ENCODE measurements at places on chromosomes 13 and 19. TPM values are rescaled to one million over a fixed set of nuclear protein-coding genes. Genes with fewer than 3 reads are reported as not detected.

DNA sequence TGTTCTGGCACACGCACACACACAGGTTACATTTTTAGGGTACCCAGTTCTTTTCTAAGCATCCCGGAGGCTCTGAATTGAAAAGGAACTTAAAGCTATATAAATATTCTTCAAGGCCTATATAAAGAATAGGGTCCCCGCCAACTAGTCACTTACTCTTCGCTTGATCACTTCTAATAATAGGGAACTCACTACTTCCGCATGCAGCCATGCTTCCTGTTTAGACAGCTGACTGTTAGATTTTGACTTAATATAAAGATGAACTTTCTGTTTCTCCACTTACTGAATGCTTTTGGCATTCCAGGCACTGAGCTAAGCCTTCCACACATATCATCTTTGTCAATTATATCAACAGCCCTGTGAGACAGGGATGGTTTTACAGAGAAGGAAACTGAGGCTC is 259.6 kb downstream of the TSHZ3 start:
- H3K4me3 ChIP-seq: no peak overlapping the region
- no peaks in the 10 kb centered on the region for H3K4me1 ChIP-seq
- H3K27ac ChIP-seq: no peak overlapping the region
- no peak for DNase-seq
- no peaks in the 10 kb centered on the region for H3K27me3 ChIP-seq
- H3K36me3 ChIP-seq: no peaks in the 10 kb centered on the region

GRCh38 chr19:47786566-47786965 is 8.1 kb downstream of the SELENOW start:
- no peak for DNase-seq
- no peak overlapping the region for H3K4me3 ChIP-seq
- no peaks in the 10 kb centered on the region for H3K27me3 ChIP-seq

DNA sequence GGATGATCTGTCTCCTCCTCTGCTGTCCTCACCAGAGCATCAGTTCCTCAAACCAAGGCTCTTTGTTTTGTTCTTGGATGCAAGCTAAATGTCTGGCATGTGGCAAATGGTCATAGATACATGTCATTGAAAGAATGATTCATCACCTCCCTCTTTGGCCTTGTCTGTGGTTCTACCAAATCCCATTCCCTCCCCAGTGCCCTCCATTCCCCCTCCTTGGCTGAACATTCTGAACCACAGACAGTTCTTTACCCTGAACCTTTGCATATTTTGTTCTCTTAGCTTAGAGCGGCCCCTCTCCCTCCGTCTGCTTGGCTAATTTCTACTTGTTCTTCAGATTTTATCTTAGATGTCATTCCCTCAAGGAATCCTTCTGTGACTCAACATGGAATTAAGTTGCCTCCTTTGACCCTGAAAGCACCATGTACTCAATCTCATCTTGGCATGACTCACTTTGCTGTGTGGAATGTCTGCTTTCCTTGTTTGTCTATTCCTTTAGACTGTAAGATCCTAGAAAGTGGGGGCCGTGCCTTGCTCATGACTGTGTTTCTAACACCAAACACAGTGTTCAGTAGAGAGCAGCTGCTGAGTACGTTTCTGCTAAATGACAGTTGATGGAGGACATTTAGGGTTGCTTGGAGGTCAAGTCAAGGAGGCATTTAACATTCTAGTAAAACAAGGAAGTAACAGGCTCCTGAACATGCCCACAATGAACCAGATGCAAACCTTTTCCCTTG is 8.1 kb downstream of the ALOX5AP start:
- H3K27me3 ChIP-seq: no peaks in the 10 kb centered on the region
- H3K36me3 ChIP-seq: no peaks in the 10 kb centered on the region
- peak overlapping the region; percentile 45 for H3K4me3 ChIP-seq

DNA sequence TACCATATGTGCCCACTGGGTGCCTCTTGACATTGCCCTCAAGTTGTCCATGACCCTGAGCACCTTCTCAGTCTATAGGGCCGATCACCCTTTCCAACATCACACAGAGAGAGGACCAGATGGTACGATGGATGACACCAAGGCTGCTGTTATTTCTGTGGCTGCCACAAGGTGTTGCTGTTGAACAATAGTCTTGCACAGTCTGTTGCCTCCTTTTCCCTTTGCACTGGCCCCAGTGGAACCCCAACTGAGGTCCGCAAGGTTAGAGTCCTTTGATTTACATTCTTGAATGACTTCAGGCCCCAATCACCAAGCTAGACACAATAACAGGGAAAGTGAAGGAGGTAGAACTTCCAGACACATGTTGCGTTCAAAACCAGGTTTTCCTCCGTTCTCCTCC is 52.0 kb downstream of the TINCR start:
- DNase-seq: no peak
- no peaks in the 10 kb centered on the region for H3K36me3 ChIP-seq
- H3K4me1 ChIP-seq: no peaks in the 10 kb centered on the region
- no peak overlapping the region for H3K4me3 ChIP-seq
- no peaks in the 10 kb centered on the region for H3K27me3 ChIP-seq

- peak overlapping the region; percentile 41 for H3K4me3 ChIP-seq
- peak overlapping the region; percentile 85 for H3K27ac ChIP-seq
- peak; percentile 92 for DNase-seq
- H3K4me1 ChIP-seq: peaks cover 8% of the 10 kb centered on the region
- no peaks in the 10 kb centered on the region for H3K27me3 ChIP-seq
Observed at GRCh38 chr13:26508885-26509284, 48.6 kb upstream of the WASF3 start.

GIPR gene
- not detected for total RNA-seq

ZNF729 gene
- not detected for total RNA-seq

KLK4 gene
- not detected for total RNA-seq
